Epithelial cell of prostate (primary cell): ENCODE measurements at places on chromosomes 2 and 18.

- no peak for DNase-seq
Measured at GRCh38 chr18:61400716-61401115, 67.5 kb downstream of the CDH20 start.

DNA sequence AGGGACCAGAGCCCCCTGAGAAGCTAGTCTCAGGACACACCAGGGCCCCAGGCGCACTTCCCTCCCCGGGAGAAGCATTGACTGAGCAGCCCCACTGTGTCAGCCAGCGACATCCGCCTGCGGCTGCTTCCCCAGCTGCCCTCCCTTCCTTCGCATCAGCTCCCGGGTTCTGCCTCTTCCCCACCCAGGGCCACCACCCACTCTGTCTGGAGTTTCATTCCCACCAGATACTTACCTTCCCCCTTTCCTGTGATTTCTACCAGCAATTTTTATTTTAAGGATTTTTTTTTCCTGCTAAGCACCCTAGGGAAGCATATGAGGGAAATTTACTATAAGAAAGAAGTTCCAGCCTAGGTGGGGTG lies 99.2 kb downstream of the SMAD7 start:
- no peak for DNase-seq

DNA sequence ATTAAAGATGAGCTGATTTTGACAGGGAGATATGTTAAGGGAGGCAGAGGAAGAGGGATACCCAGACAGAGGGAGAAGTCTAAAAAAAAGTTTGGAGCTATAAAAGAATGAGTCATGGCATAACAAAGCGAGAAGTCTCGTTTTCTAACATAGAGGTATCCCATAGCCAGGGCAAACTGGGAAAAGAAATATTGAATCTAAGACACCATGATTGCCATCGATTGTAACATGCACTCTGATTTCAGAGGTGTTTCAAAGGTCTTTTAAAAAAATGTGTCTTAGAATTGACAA lies 110.7 kb downstream of the MDH1 start:
- no peak for DNase-seq

GRCh38 chr2:215410932-215411285 lies 25.0 kb downstream of the FN1 start:
- DNase-seq, result peak; percentile 63

- DNase-seq, result no peak
Measured at GRCh38 chr2:62464221-62465007, 41.6 kb downstream of the TMEM17 start.

DNA sequence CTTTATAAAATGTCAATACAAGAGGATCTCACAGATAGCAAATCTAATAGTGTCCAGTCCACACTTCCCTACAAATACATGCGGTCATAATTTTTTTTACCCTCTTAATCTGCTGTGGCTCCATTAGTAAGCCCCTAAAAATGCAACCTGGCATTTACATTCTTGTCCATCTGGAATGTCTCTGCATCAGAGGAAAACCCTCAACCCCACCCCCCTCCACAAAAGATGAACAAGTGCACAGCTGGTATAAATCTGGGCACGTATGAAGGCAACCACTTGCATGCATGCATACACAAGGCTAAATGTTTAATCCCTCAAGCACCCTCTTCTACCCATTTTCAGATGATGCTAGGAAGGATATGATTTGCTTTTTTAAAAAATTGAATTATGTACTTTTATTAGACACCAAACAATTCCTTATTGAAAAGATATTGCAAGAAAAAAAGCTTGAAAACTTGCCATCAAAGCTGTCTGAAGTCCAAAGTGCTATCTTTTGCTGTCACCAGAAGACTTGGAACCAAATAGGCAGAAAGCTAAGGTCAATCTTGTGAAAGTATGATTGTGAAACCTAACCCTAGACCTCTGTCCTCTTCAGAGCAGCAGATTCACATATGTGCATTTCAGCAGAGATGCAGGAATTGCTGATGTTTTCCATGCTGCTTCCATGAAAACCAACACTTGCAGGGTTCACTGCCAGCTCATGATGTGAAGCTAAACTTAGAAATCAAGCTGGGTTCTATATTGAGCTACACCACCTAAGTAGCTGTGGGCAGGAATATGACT lies 39.0 kb downstream of the IRS1 start:
- DNase-seq, result no peak

- no peak for DNase-seq
Measured at GRCh38 chr18:5175378-5175777, 21.7 kb downstream of the AKAIN1 start.

DNA sequence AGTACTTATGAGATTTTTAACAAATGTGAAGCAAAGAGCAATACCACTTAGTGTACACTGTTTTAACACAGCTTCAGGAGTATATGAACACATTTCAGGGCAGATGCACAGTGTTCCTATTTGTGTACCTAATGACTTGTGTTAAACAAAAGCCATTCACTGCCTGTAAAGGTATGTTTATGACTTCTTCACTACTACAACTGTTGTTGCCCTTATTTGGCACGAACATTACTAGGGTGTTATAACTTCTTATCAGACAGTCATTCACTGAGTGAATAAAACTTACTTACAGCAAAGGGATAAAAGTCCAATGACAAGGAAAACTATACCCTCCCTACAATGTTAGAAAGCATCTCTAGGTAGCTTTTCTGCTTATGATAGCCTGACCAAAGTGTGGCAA lies 85.4 kb upstream of the CAVIN2 start:
- no peak for DNase-seq

DNA sequence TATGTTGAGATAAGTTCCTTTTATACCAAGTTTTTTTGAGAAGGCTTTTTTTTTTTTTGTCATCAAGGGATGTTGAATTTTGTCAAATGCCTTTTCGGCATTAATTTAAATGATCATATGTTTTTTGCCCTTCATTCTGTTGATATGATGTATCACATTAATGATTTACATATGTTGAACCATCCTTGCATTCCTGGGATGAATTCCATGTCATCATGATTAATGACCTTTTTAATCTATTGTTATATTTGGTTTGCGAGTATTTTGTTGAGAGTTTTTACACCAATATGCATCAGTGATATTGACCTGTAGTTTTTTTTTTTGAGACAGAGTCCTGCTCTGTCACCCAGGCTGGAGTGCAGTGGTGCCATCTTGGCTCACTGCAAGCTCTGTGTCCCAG lies 585.7 kb upstream of the FANCL start:
- DNase-seq, result no peak

DNA sequence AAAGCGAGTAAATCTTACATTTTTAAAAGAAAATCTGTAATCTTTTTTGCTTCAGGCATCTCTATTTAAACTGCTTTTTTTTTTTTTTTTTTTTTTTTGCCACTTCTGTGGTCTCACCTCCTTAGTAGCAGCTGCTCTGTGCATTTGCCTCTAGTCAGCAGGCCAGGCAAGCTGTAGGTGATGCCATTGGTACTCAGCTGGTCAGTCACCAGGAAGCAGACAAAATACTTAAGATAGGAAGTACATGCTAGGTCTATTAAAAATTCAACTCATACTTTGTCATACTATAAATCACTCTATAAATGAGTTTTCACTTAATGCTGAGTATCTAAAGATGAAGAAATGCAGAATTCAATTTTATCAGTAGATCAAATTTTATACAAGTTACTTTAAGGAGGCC lies 83.7 kb downstream of the KYNU start:
- DNase-seq, result no peak

- DNase-seq, result no peak
Measured at GRCh38 chr2:11094021-11094810, 61.1 kb upstream of the SLC66A3 start.

GRCh38 chr2:221360742-221361141 lies 211.4 kb downstream of the EPHA4 start:
- DNase-seq, result no peak

GRCh38 chr2:59693231-59693959 lies 860.1 kb downstream of the BCL11A start:
- DNase-seq, result no peak

DNA sequence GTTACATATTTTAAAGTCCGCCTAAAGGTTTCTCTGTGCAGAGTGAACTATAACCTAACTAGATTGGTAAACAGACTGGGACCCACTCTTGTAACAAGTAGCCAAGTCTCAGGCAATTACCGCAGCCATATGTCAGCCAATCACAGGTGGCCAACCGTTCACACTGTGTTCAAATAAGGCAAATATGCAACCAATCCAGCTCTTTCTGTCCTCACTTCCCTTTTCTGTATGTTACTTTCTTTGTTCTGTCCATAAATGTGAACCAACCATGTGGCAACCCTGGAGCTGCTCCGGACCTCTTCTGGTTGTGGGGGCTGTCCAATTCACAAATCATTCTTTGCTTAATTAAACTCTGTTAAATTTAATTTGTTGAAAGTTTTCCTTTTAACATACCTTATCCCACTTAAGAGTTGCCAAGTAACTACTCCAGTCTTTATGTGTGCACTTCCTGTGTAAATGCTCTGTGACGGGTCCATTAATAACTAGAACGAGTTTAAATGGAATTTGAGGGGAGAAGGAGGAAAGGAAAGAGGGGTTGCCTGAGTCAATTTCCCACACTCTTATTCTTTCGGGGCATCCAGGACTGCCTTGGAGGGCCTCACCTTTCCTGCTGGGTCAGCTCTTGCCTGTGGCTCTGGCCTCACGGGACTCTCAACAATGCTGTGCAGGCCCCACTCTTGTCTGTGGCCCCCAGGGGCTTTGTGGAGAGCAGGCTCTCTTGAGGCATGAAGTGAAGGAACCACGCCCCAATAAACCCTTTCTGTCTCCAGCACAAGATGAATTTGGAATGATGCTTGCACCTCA lies 6.6 kb upstream of the RPL37A start:
- no peak for DNase-seq

GRCh38 chr2:158095269-158095668 lies 6.4 kb upstream of the UPP2 start:
- DNase-seq, result no peak
